ENCODE measurements at places on chromosomes 13 and 19.

DNA sequence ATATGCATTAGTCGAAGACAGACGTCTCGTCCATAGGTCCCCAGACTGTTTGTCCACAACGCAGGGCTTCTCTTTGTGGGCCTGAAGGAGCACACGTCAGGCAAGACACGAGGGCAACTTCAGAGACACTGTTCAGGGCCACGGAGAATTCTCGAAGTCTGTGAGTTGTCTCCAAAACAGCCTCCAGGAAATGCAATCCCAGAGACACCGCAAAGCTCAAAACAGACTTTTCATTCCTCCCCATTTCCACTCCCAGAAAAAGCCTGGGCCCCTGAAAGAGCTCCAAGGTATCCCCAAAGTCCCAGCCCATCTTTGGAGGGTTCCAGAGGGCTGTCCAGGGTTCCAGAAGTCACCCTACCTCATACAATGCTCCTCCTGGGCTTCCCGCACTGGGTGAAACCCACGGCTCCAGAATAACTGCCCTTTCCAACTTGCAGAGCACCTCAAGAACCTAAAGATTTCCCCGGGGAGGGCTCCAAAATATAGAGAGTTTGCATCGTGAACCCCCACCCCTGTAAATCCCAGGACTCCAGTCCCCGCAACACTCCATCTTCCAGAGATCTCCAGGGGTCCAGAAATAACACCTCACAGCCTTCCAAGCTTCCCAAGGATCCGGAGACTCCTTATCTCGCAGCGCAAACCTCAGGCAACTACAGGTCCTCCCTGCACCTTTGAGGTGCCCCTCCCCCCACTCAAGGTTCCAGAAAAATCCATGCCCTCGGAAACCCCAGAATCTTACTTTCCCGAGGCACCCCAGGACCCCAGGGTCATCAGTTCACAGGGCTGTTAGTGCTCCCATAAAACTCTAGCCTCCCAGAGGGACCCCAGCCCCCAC is 687 bp upstream of the FTL start:
- DNase-seq = no peak

DNA sequence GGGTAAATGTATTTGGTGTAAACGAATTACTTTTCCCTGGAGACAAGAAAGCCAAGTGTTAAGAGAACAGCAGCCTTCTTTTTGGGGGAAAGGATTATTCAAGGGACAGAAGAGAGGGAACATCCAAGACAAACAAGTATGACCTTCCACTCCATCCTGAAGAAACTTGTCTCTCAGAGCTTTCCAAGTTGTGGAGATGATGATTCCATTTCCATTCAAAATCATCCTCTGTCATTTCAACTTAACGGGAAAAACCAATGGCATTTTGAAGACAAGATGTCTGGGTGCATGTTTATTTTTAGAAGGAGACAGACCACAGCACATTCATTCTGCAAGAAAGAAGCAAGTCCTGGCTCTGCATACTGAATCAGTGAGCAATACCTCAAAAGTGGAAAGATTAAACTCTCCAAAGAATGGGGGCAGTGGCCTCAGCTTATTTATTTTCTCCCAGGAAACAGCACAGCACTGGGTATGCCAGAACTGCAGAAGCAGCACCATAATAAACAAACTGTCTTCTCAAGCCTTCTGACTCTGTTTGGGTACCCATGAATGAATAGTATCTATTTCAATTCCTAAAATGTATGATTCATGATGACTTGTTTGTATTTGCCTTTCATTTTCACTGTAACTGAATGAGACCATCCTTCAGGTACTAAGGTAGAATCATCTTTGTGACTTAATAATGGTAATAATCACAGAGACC is 541.0 kb downstream of the RFC3 start:
- no peak for DNase-seq

DNA sequence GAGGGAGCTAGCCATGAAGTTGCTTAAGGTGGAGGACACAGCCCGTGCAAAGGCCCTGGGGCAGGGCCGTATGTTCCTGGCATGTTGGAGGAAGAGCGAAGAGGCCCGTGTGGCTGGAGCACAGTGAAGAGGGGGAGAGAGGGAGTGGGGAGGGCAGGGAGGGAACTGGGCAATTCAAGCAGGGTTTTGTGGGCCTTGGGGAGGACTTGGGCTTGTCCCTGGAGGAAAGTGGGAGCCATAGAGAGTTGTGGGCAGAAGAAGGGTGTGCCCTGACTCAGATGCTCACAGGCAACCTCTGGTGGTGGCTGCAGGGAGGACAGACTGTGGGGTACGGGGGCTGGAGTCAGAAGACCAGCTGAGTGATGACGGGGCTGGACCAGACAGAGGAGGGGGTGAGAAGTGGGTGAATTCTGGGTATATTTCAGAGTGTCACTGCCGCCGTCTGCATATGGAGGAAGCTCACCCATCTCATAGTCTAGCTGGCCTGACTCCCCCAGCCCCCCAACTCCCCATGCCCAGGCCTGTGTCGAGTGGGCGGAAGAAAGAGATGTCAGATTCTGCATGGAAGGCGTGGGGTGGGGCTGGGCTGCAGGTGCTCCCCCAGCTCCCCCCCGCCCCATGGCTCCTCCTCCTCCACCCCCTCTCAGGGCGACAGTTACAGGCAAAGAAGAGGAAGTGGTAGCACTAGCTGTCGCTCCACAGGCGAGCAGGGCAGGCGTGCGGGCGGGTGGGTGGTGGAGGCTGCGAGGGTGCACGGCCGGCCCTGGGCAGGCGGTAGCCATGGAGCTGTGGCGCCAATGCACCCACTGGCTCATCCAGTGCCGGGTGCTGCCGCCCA is at the start of gene VAV1:
VAV1 (plus strand) TSS at position 681 of the 838 bp plus-strand sequence; CDS start at position 781, 100 bp downstream.
- DNase-seq = peak; percentile 25

DNA sequence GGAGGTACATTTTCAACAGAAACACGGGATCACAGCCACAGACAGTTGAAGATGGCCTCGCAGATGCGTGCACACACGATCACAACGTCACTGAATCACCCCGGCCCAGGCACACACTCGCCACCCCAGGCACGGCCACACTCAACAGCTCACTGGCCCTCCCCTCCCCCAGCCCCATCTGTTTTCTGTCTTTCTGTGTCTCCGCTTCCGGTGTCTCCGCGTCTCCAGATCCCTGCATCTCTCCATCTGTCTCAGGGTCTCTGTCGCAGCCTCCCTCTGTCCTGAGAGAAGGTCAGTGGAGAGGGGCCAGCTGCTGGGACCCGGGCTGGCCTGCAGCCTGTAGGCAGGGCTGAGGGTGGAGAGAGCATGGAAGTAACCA is 3.8 kb upstream of the ATP1A3 start:
- DNase-seq = no peak

- DNase-seq = no peak
These were observed 28.1 kb upstream of the SIAH3 start for GRCh38 chr13:45879666-45880065.

DNA sequence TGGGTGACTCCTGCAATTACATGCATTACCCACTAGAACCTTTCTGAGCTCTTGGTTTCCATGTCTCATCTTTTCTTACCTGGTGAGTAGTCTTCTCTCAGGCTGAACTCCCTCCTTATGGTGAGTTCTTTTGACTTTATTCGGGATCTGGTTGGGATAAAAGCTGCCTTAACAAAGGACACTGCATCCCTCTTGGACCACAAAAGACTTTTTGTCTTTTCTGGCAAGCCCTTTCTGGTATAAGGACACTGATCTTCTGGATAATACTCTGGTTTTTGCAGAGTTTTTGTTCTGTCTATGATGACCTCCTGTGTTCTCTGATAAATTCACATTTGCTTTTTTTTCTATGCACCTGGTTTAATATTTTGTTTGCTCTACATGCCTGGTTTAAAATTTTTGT is 66.7 kb downstream of the SLITRK1 start:
- no peak for DNase-seq

DNA sequence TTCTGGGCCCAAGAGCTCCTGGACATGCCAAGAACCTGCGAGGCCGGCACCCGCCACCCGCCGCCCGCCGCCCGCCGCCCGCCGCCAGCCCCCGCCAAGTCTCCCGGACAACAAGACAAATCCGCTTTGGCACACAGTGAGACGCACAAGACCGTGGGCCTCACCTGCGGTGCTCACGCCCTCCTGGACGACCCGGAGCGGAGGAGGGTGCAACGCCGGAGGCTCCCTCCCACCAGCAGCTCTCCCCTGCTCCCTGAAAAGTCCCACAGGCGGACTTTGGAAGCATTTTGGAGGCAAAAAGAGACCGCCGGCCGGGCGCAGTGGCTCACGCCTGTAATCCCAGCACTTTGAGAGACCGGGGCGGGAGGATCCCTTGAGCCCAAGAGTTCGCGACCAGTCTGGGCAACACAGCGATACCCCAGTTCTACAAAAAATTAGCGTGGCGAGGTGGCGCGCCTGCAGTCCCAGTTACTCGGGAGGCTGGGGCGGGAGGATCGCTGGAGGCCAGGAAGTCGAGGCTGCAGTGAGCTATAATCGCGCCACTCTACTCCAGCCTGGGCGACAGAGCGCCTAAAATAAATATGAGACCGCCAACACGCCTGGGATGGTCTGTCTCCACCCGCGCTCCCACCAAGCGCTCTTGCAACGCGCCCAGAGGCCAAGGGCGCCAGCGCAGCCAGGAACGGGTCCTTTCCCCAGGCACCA is 783 bp downstream of the RHPN2 start:
- DNase-seq = no peak

DNA sequence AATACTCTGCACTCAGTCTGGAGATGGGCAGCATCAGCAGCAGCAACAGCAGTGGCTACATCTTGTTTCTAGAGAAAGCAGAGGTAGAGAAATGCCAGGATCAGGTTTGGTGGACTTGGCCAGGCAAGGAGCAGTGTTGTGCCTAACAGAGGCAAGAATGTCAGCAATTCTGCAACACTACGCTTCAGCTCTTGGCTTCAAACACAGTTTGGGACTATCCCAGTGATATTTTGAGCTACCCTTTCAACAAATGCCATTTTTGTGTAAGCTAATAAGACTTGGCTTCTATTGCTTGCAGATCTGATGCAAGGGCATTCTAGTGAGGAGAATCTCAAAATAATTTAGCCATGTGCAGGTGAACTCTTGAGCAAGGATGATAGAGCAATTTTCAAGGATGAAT is 271.3 kb downstream of the PCDH20 start:
- DNase-seq = no peak

- peak; percentile 18 for DNase-seq
These were observed 15.1 kb downstream of the PRAM1 start for GRCh38 chr19:8487137-8487851.

DNA sequence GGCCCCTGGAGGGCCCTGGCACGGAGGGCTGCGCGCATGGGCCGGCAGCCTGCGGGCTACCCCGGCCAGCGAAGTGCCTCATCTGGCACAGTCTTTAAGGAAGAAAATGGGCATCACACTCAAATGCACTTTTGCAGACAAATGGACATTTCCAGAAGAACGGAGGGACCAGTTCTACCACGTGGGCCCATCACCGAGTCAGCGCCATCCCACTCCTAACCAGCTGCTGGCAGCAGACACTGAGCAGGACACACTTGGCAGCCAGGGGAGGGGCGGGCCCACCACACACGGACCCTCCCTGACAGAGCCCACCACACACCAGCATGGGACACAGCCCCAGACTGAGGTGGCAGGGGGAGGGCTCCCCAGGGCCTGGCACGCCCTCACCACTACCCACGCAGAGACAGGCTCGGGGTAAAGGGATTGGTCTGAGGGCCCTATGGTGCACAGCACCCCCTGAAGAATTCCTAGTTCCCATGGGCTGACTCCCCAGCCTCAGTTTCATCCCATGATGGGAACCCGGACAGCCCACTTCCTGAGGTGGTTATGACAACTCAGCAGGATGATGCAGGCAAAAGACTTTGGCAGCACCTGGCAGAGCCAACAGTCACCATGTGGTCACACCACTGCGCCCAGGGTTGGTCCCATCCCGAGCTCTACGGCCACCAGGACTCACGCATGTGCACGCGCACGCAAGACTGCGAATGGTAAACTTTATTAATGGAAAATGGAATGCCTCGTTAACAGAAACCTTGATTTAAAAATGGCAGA is 18.7 kb upstream of the TINCR start:
- no peak for DNase-seq

- DNase-seq = no peak
These were observed 115.9 kb downstream of the DACH1 start for GRCh38 chr13:71751073-71751472.

- no peak for DNase-seq
These were observed 4.9 kb upstream of the BRD4 start for GRCh38 chr19:15337202-15337601.

- DNase-seq = no peak
These were observed 80.5 kb upstream of the MBNL2 start for GRCh38 chr13:97141564-97142005.

DNA sequence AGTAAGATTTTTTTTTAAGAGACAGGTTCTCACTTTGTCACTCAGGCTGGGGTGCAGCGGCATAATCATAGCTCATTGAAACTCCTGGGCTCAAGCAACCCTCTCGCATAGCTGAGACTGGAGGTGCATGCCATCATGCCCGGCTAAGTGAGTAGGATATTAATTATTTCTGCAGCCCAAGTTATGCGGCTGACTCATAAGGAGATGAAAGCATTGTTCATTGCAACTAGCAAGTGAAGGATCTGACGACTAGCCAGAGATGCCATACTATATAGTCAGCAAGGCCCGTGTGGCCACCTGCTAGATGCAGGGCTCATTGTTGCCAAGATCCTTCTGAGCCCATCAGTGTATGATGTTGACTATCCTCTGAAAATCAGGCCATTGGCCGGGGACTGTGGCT is 45.2 kb downstream of the ABCC4 start:
- no peak for DNase-seq

DNA sequence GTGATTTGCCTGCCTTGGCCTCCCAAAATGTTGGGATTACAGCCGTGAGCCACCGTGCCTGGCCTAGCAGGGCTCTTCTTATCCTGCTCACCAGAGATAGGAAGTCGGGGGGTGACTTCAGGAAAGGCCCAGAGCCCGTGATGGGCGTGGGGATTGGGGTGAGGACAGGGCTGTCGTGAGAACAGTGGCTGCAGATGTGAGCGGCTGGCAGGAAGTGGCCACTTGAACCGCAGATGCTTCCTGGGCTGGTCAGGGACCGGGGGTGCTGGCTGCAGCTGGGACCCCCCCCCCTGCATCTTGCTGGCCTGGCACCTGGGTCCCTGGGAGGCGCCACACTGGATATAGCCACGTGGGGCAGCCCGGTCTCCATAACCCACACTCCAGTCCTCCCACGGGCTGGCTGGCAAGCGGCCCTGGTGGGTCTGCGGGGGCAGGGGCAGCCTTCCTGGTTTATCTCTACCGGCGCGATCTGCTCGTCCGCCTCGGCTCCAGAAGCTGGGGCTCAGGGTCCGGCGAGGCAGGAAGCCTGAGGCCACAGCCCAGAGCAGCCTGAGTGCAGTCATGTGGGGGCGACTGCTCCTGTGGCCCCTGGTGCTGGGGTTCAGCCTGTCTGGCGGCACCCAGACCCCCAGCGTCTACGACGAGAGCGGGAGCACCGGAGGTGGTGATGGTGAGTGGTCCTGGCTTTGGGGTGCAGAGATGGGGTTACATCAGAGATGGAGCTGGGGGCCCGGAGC is at the start of gene F2RL3:
F2RL3 (plus strand) TSS at position 371 of the 737 bp plus-strand sequence; CDS start at position 562, 191 bp downstream.
- no peak for DNase-seq

DNA sequence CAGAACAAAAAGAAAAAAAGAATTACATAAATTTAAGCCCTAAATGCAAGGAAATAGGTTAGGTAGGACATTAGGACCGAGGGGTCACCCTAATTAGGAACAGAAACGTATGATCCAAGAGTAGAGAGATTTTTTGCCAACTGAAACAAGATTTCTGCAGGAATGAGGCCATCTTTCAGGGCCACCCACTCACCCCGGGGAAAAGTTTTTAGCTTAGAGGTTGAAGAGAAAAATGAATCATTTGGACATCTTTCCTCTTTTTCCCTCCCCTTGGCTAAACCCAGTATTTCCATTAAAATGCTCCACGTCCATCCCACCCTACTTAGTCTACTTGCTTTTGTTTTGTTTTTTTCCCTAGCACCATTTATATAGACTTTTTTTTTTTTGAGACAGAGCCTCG is 10.6 kb upstream of the PNMA8A start:
- no peak for DNase-seq
